Neural progenitor cell (in vitro differentiated cells): ENCODE measurements at places on chromosomes 2 and 18.
A peak's percentile ranks its signal among the peaks of the same experiment; 100 is the strongest.

GRCh38 chr2:239131521-239131920 lies 269.3 kb downstream of the HDAC4 start:
- DNase-seq: no peak

- DNase-seq: no peak
These were observed 143.4 kb downstream of the ADCYAP1 start for GRCh38 chr18:1048032-1048431.

GRCh38 chr2:23349508-23349907 lies 35.5 kb upstream of the KLHL29 start:
- DNase-seq: no peak

GRCh38 chr2:57182916-57183315 lies 863.7 kb upstream of the VRK2 start:
- DNase-seq: no peak

GRCh38 chr2:98454073-98454472 lies 9.4 kb downstream of the INPP4A start:
- DNase-seq: no peak

DNA sequence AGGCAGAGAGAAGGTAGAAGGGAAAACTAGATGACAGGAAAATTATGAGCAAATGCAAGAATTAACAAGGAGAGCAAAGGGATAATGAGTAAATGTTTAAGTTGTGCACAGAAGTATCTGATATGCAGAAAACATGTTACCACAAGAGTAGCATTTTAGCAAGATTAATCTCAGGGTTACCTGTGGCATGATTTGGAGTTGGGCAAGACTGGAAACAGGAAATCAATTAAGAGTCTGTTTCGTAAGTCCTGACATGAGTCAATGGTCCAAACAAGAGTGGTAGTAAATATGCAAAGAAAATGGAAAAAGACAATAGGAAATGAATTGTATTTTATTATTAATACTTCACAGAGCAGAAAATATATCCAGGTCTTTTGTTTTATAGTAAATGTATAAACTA lies 17.3 kb upstream of the MTX2 start:
- DNase-seq: no peak

- DNase-seq: no peak
These were observed 105.9 kb downstream of the RBMS1 start for GRCh38 chr2:160387558-160388262.

DNA sequence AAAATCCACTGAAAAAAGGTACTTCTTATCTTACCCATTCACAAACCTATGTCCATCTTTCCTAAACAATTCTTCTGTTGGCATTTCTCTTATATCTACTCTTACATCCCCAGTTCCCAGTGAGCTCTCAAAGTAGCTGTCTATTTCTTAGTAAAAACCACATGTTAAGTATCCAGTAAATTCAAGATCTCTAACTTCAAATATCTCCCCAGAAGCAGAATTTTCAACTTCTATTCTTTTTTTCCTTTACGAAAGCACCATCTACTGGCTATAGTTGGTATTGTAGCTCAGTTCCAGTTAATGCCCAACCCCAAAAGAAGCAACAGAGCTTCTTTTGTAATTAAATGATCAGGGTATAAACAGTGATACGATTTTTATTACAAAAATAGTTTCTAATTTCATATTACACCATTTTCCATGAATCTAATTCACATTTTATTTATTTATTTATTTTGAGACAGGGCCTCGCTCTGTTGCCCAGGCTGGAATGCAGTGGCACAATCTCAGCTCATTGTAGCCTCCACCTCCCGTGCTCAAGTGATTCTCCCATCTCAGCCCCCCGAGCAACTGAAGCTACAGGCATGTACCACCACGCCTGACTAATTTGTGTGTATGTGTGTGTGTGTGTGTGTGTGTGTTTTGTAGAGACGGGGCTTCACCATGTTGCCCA lies 28.5 kb downstream of the HRH4 start:
- peak; percentile 55 for DNase-seq

DNA sequence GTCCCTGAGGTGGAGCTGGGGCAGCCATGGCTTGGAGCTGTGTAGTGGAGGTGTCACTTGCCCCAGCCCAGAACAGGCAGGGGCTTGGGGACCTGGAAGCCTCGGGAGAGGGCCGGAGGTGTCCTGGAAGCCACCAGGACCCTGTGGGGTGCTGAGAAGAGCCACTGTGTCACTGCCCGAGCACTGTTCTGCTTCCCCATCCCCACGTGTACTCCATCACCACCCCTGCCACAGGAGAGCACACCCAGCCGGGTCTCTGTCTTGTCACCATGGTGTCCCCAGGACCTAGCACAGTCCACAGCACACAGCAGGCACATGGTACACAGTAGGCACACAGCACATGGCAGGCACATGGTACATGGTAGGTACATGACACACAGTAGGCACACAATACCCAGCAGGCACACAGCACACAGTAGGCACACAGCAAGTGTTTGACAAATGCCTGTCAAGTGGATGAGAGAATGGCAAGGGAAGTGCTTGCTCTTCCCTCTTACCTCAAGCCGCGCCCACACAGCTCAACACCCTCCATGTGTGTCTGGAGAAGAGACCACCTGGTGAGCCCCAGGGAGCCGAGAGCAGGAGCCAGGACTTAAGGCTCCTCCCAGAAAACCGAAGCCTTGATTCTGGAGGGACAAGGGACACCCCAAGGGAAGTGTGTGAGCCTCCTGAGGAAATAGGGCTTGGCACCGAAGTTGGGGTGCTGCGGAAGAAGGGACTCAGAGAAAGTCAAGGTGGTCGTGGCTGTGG lies 13.3 kb downstream of the MBP start:
- no peak for DNase-seq
